G401 (cell line): ENCODE measurements at places on chromosomes 11 and 22. TPM values are rescaled to one million over a fixed set of nuclear protein-coding genes. Genes with fewer than 3 reads are reported as not detected.

GRCh38 chr11:3191586-3192324 lies 26.6 kb upstream of the OSBPL5 start:
- DNase-seq = no peak

- no peak for DNase-seq
Observed at GRCh38 chr22:38844315-38845003, 631 bp upstream of the NPTXR start.

DNA sequence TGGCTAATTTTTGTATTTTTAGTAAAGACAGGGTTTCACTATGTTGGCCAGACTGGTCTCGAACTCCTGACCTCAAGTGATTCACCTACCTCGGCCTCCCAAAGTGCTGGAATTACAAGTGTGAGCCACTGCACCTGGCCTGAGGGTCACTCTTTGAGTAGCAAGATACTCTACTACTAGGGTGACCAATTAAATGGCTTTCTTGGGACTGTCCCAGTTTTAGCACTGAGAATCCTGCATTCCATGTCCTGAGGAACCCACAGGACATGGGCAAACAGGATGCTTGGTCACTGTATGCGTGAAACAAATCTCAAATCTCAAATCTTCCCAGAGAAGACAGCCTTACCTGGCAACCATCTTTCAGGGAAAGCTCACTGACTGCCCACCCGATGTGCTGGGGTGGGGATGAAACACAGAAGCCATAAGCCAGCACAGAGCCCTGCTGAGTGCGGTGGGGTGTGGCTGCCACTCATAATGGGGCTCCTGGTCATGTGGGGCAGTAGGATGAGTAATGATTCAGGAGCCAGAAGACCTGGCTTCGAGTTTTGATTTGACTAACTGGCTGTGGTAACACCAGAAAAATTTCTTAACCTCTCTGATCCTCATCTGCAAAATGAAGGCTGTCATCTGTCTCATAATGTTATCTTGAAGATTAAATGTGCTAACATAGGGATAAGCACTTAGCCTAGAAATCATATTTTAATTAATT lies 11.5 kb downstream of the CLMP start:
- no peak for DNase-seq

The BIK gene
- 4.6 and 6.9 TPM in 2 replicates for total RNA-seq

DNA sequence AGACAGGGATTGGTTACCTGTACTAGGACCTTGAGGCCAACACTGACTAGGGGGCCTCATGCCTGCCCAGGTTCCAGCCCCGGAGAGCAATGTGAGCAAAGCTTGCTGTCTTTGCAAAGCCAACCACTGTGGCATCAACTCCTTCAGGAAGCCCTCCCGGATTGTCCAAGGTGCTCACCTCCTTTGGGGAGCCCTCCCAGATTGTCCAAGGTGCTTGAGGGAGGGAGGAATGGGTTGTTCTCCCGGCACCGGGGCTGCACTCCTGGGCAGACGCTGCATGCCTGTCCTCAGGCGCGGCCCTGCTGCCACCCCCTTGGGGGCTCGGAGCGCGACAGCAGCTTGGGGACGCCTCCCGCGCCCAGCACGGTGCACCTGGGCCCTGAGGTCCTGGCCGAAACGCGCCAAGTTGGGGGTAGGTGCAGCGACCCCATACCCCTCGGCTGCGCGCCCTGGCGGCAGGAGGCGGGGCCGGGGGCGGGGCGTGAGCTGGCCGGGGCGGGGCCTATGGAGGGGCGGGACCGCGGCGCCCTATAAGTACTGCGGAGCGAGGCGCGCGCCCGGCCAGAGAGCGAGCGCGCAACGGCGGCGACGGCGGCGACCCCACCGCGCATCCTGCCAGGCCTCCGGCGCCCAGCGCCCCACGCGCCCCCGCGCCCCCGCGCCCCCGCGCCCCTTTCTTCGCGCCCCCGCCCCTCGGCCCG lies at the start of gene CD81:
CD81 (plus strand) TSS at position 560 of the 701 bp plus-strand sequence. CDS start 240 bp downstream, outside the sequence.
- DNase-seq = peak; percentile 59

DNA sequence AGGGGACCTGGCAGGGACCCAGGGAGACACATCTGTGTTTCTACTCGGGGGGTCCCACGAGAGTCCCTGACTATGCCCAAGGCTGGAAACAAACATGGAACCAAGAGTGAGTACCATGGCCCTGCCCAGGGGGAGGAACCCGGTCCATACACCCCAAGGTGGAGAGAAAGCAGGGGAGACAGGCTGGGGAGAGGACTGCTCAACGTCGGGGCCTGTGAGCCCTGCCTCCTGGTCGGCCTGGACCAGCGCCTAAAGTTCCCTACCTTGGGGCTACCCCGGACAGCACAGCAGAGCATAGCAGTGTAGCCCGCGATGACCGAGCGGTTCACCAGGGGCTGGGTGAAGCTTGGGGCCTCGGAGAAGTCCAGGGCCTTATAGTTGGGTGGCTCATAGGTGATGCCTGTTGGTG lies 20.2 kb downstream of the MYBPC3 start:
- DNase-seq = no peak

DNA sequence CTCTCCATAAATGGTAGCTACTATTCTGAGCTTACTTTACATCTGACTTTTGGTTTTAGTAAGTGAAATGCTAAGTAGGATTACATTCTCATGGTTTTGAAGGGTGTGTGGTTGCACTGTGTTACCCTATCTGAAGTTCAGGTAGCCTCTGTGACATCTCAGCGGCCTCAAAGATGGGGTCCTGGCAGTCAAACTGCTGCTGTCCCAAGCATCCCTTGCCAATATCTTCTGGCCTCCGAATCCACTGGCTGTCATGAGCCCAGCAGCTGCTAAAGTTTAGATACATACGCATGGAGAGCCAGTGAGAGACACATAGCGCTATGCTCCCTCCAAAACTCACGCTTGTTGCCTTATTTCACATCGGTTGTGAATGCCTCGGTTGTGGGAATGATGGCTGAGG lies 34.9 kb downstream of the UBASH3B start:
- no peak for DNase-seq
